HFF-Myc (cell line): ENCODE measurements at places on chromosomes 6 and 20.
A peak's percentile ranks its signal among the peaks of the same experiment; 100 is the strongest.

- DNase-seq, result no peak
Observed at GRCh38 chr6:45112711-45113110, 215.4 kb upstream of the RUNX2 start.

DNA sequence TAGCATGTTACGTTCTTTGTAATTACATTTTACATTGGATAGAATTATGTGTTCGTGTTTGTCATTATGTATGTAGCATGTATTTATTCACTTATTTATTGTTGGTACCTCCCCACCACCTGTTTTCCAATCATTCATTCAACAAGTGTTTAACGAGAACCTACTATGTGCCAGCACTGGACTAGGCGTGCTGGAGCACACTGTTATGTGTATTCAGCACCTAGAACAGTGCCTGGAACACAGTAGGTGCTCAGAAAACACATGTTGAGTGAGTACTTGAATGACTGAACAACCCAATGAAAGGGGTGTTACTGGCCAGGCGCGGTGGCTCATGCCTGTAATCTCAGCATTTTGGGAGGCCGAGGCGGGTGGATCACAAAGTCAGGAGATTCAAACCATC, 11.3 kb downstream of the ETV7 start:
- no peak for DNase-seq

DNA sequence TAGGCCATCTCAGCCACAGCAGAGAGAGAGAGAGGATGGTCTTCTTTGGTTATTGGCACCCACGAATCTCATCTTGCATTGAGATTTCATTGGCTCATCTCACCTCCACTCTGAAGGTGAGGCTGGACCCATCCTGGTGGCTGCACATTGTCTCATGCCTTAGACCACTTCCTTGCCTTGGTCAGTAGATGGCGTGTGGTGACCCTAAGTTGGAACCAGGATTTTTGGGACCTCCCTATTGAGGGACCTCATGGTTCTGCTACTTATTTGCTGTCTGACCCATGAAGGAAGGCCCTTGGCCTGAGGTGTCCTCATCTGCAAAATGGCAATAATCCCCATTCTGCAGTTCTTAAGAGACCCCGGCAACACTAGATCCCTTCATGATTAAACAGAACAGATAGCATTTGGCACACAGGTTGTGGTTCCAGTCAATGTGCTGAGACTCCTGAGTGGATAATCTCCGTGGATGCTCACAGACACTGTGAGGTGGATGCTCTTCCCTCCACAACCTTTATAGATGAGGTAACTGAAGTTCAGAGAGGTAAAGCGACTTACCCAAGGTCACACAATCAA, 21.5 kb upstream of the AAR2 start:
- DNase-seq, result no peak

- no peak for DNase-seq
Observed at GRCh38 chr20:39468703-39469102, 506.6 kb downstream of the DHX35 start.

GRCh38 chr6:2784061-2784460, 18.9 kb downstream of the WRNIP1 start:
- DNase-seq, result no peak

DNA sequence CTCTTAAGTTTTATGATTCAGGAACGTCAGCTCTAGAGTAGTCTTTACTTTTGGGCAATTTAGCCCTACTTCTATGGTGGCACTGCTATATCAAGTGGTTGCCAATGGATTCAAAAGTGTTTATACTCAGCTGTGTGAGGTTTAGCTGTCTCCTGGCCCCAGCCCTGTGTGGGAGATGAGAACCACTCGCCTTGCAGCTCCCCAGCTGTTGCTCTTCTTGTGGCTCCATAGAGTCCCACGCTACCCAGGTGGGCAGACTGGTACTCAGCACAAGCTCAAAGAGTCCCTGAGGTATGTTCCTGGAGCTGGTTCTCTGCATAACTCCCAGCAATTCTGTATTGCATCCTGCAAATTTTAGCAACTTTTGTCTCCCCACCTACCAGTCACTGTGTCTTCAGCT, 59.6 kb downstream of the C6orf118 start:
- no peak for DNase-seq

- no peak for DNase-seq
Observed at GRCh38 chr6:165146456-165146855, 162.9 kb downstream of the C6orf118 start.

GRCh38 chr6:158565122-158565429, 5.2 kb downstream of the TMEM181 start:
- no peak for DNase-seq

DNA sequence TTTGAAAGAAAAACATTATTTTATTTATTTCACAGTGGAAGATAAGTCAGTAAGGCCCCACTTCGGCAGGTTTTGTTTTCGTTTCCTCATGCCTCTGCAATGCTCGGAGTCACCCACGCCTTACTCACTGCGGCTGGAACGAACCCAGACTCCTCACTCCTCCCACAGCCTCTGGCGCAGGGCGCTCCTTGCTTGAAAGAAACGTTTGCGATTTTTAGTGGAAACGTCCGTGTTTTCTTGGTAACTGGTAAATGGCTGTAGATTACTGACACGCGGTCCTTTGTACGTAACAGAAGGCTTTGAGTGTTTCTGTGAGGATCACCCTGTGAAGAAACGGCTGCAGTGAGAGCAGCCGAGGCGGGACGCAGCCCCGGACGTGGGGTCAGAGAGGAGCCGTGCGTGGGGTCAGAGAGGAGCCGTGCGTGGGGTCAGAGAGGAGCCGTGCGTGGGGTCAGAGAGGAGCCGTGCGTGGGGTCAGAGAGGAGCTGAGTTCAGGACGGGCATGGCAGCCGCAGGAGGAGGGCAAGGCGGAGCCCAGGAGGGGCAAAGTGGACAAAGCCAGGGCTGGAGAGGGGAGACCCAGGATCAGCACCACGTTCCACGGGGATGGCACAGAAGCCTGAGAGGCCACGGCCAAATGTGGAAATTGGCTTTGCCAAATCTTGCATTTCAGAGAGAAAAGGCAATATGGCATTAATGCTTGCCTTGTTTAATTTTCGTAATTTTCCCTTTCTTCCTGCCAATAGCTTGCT, 198.6 kb upstream of the THBS2 start:
- peak; percentile 65 for DNase-seq

DNA sequence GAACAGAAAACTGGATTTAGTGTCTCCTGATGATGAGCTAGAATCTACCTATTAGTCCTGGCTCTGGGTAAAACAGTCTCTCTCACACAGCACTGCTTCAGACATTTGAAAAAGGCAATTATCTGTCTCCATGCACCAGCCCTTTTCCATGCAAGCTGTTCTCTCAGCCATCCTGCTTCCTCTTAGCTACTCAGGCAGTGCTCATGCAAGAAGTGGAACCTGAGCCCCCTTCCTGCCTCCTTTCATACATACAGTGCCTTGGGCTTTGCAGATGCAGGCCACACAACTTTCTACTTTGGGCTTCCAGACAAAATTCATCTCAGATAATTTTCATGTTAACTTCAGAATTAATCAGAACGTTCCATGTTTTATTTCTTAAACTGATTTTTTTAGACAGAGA, 151.3 kb downstream of the RALGAPA2 start:
- DNase-seq, result no peak

- no peak for DNase-seq
Observed at GRCh38 chr6:143811501-143812157, 31.5 kb upstream of the LTV1 start.

GRCh38 chr6:106199998-106200397, 113.9 kb downstream of the PRDM1 start:
- no peak for DNase-seq

- DNase-seq, result no peak
Observed at GRCh38 chr6:97067045-97067444, 142.5 kb downstream of the KLHL32 start.

GRCh38 chr6:2900821-2901644, 2.1 kb downstream of the SERPINB9 start:
- DNase-seq, result no peak

GRCh38 chr6:146544616-146545182, 1.1 kb downstream of the RAB32 start:
- no peak for DNase-seq

DNA sequence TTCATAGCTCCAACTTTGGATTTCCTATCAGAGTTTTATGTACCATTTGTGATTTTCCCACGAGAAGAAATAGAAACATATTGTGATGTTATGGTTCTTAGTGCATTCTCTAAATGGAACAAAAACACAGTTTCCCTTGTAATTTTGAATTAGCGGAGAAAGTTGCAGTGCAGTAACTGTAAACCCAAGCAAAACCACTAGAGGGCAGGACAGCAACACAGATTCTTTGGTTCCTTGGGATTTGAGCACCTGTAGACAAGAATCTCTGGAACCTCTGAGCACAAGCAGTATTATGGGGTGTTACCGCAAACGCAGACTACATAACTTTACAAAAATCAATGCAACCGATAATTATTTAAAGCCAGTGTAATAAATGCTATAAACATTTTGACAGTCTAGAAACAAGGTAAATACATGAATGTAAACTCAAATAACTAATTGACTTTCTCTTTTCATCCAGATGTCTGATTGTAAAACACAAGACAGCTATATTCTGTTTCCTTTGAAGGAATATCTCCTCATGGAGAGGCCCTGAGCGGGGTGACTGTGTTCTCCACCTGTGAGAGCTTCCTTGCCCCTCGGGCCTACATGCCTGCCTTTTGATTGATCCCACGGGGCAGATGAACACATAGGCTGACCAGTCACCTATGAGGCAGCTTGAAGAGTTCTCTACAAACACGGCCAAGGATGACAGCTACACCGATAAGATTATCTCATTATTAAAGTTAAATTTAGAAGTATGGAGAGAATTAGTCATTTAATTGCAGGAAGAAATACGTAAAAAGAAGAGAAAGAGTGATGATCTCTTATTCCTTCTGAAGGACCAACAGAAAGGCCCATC, 67.5 kb upstream of the COL21A1 start:
- peak; percentile 45 for DNase-seq

DNA sequence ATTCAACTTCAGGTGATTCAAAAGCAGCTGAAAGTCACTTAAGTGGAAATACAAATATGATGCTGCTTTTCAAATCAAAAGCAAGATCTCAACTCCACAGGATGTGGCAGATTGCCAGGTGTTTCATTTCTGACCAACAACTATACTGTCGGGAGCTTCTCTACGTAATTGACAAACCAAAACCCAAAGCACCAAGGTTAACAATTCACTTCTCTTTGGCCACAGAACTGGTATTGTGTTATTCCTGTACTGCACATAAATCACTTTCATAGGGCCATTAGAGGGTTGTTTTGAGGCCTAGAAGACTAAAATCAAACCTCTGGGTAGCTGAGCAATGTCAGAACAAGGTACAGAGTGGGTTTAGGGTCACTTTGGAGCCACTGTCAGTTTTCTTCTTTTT, 169.7 kb downstream of the HAO1 start:
- DNase-seq, result no peak

GRCh38 chr20:59184880-59185447, 21.3 kb downstream of the ZNF831 start:
- no peak for DNase-seq

DNA sequence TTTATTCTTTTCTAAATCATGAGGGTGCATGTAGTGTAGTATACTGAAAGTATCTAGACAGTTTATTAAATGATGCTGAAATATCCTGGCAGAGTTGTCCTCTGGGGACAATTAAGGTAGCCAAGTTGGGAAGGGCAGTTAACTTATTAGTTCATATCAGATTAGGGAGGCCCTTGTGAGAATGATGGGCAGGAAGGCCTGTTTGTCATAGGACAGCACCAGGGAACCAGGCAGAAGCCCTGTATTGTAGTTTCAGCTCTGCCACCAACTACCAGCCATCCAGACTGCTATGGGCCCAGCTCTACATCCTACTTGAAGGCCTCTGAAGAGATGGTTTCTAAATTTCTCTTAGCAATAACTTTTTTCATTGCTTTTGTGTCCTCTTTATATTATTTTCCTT, 4.0 kb downstream of the MYLIP start:
- no peak for DNase-seq

- DNase-seq, result no peak
Observed at GRCh38 chr6:27296106-27296783, 15.8 kb downstream of the POM121L2 start.

DNA sequence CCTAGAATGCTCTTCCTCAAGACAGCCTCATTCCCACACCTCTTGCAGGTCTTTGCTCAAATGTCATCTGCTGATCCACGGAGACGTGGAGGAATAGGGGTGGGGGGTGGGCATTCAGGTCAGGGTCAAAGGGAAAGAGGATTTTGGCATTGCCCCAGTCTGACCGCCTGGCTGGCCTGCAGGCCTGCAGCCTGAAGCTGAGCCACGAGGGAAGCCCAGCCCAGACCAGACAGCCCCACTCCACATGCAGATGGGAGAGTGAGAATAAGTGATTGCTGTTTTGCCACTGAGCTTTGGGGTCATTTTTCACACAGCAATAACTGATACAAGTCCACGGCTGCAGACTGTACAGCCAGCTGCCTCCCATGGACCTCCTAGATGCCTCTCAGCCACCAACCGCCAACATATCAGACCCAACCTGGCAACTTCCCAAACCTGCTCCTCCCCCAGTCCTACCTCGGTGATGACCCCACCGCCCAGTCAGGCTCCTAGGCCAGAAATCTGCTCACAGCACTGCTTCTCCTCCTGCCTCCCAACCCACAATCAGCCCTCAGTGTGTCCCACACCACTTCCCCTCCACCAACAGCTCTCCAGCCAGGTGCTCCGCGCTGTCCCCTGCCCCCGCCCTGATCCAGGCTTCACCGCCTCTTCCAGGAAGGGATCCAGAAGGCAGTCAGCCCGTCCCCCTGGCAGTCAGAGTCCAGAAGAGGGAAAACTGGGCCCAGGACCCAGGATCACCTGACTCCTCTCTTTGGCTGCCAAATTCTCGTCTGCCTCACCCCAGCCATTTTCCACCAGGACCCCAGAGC, 14.0 kb downstream of the KIAA1755 start:
- DNase-seq, result no peak

DNA sequence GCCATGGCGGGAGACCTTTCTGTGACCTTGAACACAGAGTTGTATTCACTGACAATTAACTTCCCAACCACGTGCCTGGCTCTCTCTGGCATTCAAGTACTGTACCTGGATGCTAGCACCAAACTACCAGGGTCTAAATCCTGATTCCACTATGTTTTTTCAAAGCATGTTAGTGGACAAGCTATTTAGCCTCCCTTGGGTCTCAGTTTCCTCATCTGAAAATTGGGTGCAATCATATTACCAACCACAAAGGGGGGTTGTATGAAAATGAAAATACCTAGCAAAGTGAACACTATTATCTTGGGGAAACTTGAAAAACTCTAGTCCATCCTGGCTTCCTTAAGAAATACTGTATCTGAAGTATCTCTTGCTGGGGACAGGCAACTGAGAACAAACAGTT, 308.7 kb upstream of the SGK1 start:
- DNase-seq, result no peak

DNA sequence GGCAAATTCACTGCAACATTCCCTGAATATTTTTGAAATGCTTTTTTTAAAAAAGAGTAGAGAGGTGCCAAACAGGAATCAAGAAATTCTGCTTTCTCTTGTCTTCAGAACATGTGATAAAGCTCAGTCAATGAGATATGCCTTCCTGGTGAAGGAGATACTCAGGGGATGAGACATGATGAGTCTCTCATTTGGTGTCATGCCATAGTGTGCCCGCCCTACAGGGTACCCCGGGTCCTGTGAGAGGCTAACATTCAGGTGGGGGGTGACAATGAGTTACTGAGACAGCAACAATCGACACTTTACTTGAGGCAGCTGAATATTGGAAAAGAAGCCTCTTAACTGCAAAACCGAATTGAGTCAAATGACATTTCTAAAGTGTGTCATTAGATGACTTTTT, 6.7 kb downstream of the CCR6 start:
- DNase-seq, result no peak

GRCh38 chr6:1499777-1500176, 109.9 kb upstream of the FOXC1 start:
- DNase-seq, result no peak

- DNase-seq, result no peak
Observed at GRCh38 chr6:63245420-63245819, 34.2 kb downstream of the FKBP1C start.
